ENCODE measurements at places on chromosomes 3 and 15.

GRCh38 chr15:98881526-98882520, 125.8 kb downstream of the PGPEP1L start:
- no peak for DNase-seq

GRCh38 chr15:101122266-101122665, 129.6 kb downstream of the CHSY1 start:
- no peak for DNase-seq

- DNase-seq, result no peak
Measured at GRCh38 chr3:3154879-3155610, 24.4 kb downstream of the CRBN start.

- DNase-seq, result no peak
Measured at GRCh38 chr3:57147071-57147470, 18.1 kb downstream of the IL17RD start.

DNA sequence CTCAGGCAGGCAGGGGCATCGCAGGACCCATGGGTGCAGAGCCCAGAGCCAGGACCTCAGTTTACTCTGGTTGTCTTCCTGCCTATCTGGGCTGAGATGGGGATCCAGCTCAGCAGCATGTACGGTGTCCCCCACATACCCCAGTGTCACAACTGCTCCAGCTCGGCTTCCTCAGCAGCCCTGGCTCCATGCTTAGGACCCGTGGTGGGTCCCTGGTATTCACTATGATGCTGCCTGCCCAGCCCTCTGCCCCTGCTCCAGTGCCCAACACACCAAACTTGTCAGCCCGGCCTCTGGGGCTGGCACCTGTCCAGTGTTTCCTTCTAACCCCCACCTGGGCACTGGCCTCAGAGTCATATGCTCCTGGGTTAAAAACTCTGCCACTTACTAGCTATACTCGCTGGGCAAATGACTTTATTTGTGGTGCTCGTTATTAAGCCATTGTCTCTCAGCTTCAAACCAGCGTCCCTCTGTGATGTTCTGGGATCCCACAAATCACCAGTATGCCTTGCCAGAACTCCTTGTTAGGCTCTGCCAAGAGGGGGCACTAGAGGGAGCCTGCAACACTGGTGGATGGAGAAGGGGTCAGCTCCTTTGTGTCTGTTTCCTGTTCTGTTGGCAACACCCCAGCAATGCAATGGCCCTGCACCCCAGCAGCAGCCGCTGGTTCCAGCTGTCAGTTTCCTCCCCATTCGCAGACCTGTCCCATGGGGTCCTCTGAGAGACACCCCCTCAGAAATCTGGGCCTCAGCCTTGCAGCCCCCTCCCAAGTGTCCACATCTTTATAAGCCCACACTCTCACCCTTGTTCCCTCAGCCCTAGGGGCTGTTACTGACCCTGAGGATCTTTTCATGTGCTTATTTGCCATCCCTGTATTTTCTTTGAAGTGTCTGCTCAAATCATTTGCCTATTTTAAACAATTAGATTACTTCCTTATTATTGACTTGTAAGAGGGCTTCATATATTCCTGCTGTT, 24.1 kb upstream of the MRPS22 start:
- no peak for DNase-seq

DNA sequence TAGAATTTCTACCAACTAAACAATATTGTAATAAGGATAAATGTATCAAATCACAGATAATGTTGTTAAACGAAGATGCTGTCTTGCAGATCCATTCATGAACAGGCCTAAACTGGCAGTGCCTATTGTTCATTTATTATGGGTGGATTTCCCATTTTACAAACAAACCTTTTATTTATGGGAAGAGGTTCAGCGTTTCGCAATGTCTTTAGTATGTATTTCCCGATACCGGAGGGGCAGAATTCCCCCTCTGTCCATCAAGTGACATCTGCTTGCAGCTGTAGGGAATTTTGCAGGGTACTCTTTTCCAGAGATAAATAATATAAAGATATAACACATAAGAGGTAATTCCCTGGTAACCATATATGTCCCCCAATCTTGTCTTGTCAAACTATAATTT, 5.7 kb downstream of the CEP19 start:
- DNase-seq, result no peak

DNA sequence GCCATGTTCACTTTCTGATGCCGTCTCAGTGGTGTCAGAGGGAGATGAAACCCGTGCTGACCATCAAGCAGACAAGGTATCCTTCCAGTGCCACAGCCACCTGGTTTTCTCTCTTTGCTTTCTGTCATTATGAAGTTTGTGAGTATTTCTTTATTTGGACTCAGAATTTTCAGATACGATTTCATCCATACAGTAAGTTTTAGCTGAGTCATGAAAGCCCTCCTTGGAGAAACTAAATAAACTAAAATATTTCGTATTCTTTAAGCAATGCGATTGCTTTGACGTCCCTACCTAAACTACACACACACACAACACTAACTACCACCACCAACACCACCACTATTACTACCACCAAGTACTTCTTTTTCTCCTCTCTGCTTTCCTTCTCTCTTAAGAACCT, 350.1 kb downstream of the NTRK3 start:
- no peak for DNase-seq

- DNase-seq, result no peak
Measured at GRCh38 chr3:62607287-62608029, 234.1 kb upstream of the FEZF2 start.

DNA sequence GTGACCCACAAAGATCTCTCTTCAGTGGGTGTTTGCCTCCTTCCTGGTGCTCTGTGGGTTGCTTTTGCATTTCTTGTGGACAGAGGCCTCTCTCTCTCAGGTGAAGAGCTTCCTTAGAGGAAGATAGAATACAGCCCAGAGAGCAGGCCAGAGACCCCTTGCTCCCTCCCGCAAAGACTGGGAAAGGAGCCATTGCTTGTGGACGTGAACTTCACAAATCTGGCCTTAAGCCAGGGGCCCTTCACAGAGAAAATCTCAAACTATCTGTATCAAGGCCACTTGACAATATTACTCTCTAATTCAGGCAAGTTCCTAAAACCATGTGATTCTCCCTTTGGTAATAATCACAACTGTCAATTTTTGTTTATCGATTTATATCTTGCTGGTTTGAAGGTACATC, 30.4 kb upstream of the CLK3 start:
- no peak for DNase-seq

GRCh38 chr3:16388850-16389441, 123.9 kb downstream of the OXNAD1 start:
- peak; percentile 33 for DNase-seq

DNA sequence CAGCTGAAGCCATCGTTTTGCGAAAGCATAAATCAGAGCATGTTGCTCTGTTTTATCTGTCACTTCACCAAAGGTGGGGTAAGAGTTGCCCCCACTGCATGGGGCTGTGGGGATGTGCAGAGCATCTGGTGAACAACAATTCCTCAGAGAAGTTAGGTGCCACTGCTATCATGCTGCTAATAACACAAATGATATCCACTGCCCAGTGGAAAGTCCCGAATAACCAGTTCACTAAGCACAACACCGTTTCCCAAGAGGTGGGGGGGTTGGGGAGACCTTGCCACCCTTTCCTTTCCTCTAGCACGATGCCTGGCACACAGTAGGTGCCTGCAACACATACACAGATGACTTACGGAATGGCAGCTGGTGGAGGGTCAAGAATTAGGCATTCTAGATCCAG, 38.6 kb downstream of the FAM3D start:
- no peak for DNase-seq

DNA sequence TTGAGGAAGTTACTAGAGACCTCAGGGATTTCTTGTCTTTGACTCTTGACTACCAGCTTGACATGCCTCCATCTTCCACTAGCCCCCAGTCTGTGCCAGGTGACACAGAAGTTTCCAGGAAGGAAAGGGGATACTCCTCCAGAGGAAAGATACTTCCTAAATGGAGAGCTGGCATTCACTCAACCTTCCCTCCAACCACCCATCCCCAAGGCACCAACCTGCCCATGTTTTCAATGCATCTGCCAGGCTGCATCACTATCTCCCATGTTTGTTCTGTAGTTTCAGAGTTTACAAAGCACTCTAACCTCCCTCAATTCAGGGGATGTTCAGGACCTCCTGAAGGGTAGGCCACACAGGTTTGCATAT, 198.4 kb upstream of the LPP start:
- DNase-seq, result peak; percentile 38

DNA sequence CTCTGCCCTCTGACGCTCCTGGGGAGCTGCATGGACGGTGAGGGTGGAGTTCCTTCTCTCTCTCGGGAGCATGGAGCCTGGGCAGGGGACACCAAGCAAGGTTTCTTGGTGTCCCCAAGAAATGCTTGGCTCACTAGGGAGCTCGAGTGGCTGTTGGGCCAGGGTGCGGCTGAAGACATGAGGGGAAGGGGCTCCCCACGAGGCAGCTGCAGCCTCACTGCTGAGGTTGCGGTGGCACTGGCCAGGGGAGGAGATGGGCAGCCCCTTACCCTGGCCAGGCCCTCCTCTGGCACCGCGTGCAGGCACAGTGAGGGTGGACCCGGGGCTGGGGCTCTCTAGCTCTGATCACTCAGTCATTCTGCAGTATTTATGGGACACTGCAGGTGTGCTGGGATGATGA, 43.5 kb upstream of the SLC41A3 start:
- DNase-seq, result no peak

DNA sequence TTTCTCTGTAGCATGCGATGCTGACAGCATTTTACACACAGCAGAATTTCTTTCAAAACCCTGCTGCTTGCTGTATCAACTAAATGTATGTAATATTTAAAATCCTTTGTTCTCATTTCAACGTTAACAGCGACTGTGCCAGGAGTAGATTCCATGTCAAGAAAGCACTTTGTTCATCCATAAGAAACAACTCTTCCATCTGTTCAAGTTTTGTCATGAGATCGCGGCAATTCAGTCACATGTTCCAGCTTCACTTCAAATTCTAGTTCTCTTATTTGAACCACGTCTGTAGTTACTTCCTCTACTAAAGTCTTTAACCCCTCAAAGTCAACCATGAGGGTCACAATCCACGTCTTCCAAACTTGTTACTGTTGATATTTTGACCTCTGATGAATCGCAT, 50.6 kb downstream of the SMARCC1 start:
- DNase-seq, result no peak

GRCh38 chr3:126758026-126758425, 54.0 kb downstream of the CHCHD6 start:
- DNase-seq, result no peak

DNA sequence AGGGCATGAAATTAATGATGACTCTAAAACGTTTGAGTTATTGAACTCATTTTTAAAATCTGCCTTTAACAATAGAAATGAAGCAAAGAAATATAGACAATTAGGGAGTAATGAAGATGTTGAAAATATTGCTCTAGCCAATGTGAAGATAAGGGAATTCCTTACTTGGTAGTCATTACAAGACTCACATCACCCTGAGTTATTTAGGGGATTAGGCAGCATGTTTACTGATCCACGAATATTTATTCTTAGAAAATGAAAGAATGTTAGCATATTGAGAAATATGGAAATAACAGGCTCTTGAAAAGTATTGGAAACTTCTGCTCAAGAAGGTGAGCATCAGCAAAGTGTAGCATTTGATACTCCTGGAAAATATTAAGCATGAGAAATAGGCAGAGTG, 398.1 kb upstream of the ARPP21 start:
- DNase-seq, result no peak

GRCh38 chr15:63160638-63161037, 3.4 kb upstream of the RPS27L start:
- no peak for DNase-seq

- no peak for DNase-seq
Measured at GRCh38 chr3:183210341-183210740, 42.7 kb upstream of the B3GNT5 start.

DNA sequence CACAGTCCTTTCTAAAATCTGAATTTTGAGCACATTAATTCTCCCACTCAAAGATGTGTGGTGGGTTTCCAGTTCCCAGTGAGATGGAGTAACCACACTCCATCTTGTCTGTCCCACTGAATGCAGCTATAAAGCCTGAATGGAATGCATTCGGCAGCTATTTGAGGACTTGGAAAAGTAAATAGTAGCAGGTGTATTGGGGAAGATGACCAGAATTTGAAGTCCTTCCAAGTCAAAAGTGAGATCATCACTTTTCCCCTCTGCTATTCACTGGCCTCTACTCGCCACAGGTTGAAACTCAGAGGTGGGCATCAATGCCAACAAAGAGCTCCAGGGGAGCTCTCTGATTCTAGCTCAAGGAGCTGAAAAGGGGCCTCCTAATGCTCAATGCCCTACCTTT, 8.1 kb upstream of the GNB5 start:
- DNase-seq, result no peak

DNA sequence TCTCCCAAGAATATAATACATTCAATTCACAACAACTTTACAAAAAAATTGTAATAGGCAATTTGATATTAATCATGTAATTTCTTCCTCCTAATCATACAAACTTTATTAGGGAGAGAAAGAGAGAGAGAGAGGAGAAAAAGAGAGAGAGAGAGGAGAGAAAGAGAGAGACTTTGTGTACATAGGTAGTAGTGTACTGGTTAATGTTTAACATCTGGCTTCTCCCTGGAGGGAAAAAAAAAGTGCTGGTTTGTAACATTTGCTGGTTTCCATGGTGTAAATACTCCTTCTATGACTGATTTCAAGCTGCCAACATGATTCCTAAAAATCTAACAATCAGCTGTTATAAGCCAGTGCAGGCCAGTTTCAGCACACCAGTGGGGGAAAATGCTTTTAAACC, 98.0 kb upstream of the ARHGEF26 start:
- DNase-seq, result no peak

- DNase-seq, result no peak
Measured at GRCh38 chr3:47436180-47436579, 39.6 kb downstream of the SCAP start.

DNA sequence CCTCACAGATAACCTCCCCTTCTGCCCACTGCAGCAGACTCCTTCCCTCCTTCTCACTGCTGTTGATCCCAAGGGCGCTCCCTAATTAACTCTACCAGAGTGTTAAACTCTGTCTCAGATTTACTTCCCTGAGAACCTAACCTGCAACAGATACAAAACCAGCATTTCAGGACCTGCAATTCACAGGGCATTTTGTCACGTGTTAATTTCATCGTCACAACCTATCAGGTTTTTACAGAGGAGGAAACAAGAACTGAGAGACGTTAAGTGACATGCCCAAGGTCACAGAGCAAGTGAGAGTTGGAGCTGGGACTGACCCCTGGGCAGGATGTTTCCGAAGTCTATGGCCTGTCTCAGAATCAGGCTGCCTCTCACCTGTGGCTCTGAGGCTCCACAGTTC, 223.9 kb downstream of the UACA start:
- no peak for DNase-seq

- no peak for DNase-seq
Measured at GRCh38 chr3:99984668-99985067, 129.6 kb downstream of the FILIP1L start.

- no peak for DNase-seq
Measured at GRCh38 chr3:79140708-79141107, 627.1 kb downstream of the ROBO1 start.

GRCh38 chr3:46693038-46693891, at the start of gene ALS2CL:
Gene ALS2CL (minus strand): TSS chr3:46693679. CDS start chr3:46689440, 4,239 bp downstream.
- no peak for DNase-seq

Data from brain pericyte (primary cell).